ENCODE measurements at places on chromosomes 6 and 20. TPM values are rescaled to one million over a fixed set of nuclear protein-coding genes. Genes with fewer than 3 reads are reported as not detected.

The RIPPLY2 gene
- polyA plus RNA-seq: not detected

The PRDM1 gene
- polyA plus RNA-seq: 3.8 TPM

The TNFRSF6B gene
- polyA plus RNA-seq: 1.1 TPM

The SLCO4A1 gene
- polyA plus RNA-seq: 6.8 TPM

The ADGB gene
- polyA plus RNA-seq: 0.52 TPM

The GLP1R gene
- 0.12 TPM for polyA plus RNA-seq

The NKX2-4 gene
- polyA plus RNA-seq: not detected

The SASH1 gene
- 25.4 TPM for polyA plus RNA-seq

The TAF8 gene
- polyA plus RNA-seq: 17.7 TPM

The SDCBP2 gene
- 1.4 TPM for polyA plus RNA-seq
